Right atrium auricular region (tissue), 2 donors: ENCODE measurements at places on chromosomes 2 and 18. TPM values are rescaled to one million over a fixed set of nuclear protein-coding genes. Genes with fewer than 3 reads are reported as not detected.

Gene TRIM54
- total RNA-seq = 136 TPM

Gene PARD3B
- total RNA-seq = 12.2 TPM

GRCh38 chr2:25567406-25567805, 106.0 kb downstream of the DTNB start:
- H3K27ac ChIP-seq = no peak overlapping the region
- no peaks in the 10 kb centered on the region for H3K36me3 ChIP-seq
- H3K27me3 ChIP-seq = no peaks in the 10 kb centered on the region
- no peak for DNase-seq
- H3K4me1 ChIP-seq = no peaks in the 10 kb centered on the region
- H3K4me3 ChIP-seq = no peak overlapping the region

DNA sequence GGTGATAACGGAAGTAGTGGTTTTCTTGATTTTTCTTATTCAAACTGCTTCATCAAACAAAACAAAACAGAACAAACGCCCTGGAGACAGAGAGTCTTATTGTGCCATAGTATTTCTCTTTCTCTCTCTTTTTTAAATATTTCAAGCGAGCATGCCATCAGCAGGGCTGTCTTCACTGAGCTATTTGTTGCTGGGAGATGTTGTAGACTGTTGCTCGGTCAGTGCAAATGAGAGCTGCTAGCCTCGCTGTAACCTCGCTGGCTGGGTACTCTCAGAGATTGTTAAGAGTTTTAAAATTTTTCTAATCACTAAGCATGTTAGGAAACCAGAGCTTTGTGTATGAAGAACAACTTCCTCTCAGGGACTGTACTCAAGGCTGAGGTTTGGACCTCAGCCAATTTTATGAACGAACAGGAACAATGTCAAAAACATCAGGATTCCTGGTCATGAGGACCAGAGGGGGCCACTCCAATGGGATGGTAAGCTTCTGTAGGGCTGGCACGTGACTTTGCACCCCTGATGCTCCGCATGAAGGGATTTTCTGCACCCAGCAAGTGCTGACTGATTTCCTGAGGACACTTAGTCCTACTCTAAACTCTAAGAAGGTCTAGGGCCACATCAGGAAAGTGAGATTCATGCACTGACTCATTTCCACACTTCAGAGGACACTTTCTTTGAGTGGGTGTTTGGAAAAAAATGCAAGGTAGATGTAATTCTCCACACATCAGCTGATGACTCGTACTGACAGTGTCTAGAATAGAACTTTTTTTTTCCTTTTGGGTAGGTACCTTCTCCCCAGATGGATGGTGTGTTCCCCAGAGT, 59.8 kb upstream of the IL1R1 start:
- peak overlapping the region; percentile 47 for H3K27ac ChIP-seq
- no peaks in the 10 kb centered on the region for H3K36me3 ChIP-seq
- no peak for DNase-seq
- H3K4me3 ChIP-seq = no peak overlapping the region

GRCh38 chr2:31372097-31372496, 42.4 kb downstream of the XDH start:
- H3K27me3 ChIP-seq = no peaks in the 10 kb centered on the region
- no peaks in the 10 kb centered on the region for H3K36me3 ChIP-seq
- H3K27ac ChIP-seq = no peak overlapping the region
- H3K4me3 ChIP-seq = no peak overlapping the region
- no peaks in the 10 kb centered on the region for H3K4me1 ChIP-seq

GRCh38 chr2:50564766-50565165, 467.2 kb downstream of the NRXN1 start:
- no peak overlapping the region for H3K27ac ChIP-seq
- H3K27me3 ChIP-seq = no peaks in the 10 kb centered on the region
- H3K4me3 ChIP-seq = no peak overlapping the region
- no peak for DNase-seq

Gene MEP1B
- not detected for total RNA-seq

- H3K27ac ChIP-seq = peak overlapping the region; percentile 99
- no peaks in the 10 kb centered on the region for H3K4me1 ChIP-seq
- peak; percentile 65 for DNase-seq
- no peaks in the 10 kb centered on the region for H3K27me3 ChIP-seq
- H3K4me3 ChIP-seq = peak overlapping the region; percentile 98
Measured at GRCh38 chr2:219175928-219176817, 552 bp downstream of the CNPPD1 start.

GRCh38 chr2:206163251-206163880, 3.7 kb downstream of the EEF1B2 start:
- H3K27ac ChIP-seq = no peak overlapping the region
- no peak overlapping the region for H3K4me3 ChIP-seq
- H3K36me3 ChIP-seq = peaks cover 30% of the 10 kb centered on the region
- H3K4me1 ChIP-seq = no peaks in the 10 kb centered on the region
- no peak for DNase-seq
- no peaks in the 10 kb centered on the region for H3K27me3 ChIP-seq

GRCh38 chr2:175025233-175025632, 20.1 kb upstream of the CHN1 start:
- no peak overlapping the region for H3K4me3 ChIP-seq
- no peaks in the 10 kb centered on the region for H3K27me3 ChIP-seq

Gene CD8A
- total RNA-seq = 0.52 TPM

DNA sequence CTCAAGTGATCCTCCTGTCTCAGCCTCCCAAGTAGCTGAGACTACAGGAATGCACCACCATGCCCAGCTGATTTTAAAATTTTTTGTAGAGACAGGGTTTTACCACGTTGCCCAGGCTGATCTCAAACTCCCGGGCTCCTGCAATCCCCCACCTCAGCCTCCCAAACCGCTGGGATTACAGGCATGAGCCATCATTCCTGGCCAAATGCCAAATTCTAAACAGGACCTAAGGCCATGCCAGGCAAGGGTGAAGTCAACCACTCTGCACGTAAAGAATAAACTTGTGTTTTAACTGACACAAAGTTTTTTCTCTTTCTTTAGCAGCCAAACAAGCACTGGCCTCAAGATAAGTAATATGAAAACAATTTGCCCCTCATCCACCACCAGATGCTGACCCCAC, 37.4 kb upstream of the SATB2 start:
- H3K27ac ChIP-seq = no peak overlapping the region
- H3K4me1 ChIP-seq = no peaks in the 10 kb centered on the region
- DNase-seq = no peak
- no peak overlapping the region for H3K4me3 ChIP-seq

GRCh38 chr2:233853883-233854240, 473 bp downstream of the HJURP start:
- no peaks in the 10 kb centered on the region for H3K36me3 ChIP-seq
- DNase-seq = no peak
- peak overlapping the region; percentile 73 for H3K4me3 ChIP-seq
- H3K27me3 ChIP-seq = no peaks in the 10 kb centered on the region
- H3K27ac ChIP-seq = no peak overlapping the region
- no peaks in the 10 kb centered on the region for H3K4me1 ChIP-seq

DNA sequence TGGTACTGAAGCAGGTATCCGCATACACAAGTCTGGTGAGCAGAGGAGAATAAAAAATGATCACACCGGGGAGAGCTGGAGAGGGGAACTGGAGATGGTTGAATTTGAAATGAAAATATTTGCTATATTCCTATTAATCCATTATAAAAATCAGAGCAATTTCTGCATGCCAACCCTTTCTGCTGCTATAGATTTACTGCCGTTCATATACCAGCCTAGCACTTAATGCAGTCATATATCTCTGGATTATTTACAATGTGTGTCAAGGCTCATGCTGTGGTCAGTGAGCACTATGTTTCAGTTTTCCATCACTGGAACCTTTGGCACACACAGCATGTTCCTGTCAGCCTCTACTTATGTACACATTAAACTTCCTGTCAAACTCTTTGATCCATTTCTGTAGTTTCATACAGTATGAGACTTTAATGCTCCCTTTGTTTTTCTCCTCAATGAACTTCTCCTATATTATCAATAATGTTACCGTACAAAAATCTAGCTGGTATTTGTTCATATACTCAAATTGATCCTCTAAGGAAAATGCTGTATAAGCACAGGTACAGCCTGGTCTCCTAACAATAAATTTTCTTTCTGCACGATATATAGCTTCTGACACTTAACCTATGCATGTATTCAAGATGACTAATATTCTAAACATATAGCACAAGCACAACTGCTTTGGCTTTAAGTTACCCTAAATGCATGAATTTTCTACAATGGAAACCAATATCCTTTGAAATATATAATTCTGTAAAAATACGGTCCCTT, 36.7 kb downstream of the FANCL start:
- H3K4me3 ChIP-seq = no peak overlapping the region
- H3K27ac ChIP-seq = no peak overlapping the region
- H3K36me3 ChIP-seq = no peaks in the 10 kb centered on the region

GRCh38 chr2:185433824-185434223, 304.8 kb upstream of the FSIP2 start:
- no peaks in the 10 kb centered on the region for H3K4me1 ChIP-seq
- H3K36me3 ChIP-seq = no peaks in the 10 kb centered on the region
- H3K4me3 ChIP-seq = no peak overlapping the region
- no peaks in the 10 kb centered on the region for H3K27me3 ChIP-seq
- H3K27ac ChIP-seq = no peak overlapping the region

- H3K27ac ChIP-seq = no peak overlapping the region
- H3K36me3 ChIP-seq = peaks cover 72% of the 10 kb centered on the region
- H3K4me3 ChIP-seq = no peak overlapping the region
Measured at GRCh38 chr2:32485399-32485798, 128.6 kb downstream of the BIRC6 start.

Gene MLPH
- 27.1 TPM for total RNA-seq

Gene G6PC2
- total RNA-seq = not detected

Gene ALPG
- not detected for total RNA-seq

GRCh38 chr18:14174706-14175085, 42.5 kb upstream of the ZNF519 start:
- H3K4me1 ChIP-seq = no peaks in the 10 kb centered on the region
- no peaks in the 10 kb centered on the region for H3K27me3 ChIP-seq
- no peaks in the 10 kb centered on the region for H3K36me3 ChIP-seq
- H3K4me3 ChIP-seq = no peak overlapping the region
- no peak overlapping the region for H3K27ac ChIP-seq

DNA sequence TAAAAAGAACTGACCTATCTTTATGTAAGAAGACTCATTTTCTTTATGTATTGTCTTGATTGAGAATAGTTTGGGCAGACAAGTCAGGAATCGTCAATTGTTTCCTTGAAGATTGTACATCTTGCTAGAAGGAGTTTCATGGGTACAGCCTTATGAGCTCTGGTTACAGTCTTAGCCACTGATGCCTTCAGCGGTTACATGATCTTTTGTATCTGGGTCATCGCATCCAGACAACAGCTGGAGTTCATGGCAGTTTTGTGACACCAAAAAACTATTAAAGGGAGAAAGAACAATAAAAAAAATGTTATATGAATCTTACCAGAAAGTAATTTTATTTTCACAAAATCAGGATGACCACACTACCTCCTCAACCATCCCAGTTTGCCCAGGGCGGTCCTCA, 520.5 kb upstream of the CDH7 start:
- no peaks in the 10 kb centered on the region for H3K27me3 ChIP-seq
- no peak overlapping the region for H3K27ac ChIP-seq
- H3K4me1 ChIP-seq = no peaks in the 10 kb centered on the region
- H3K4me3 ChIP-seq = no peak overlapping the region

GRCh38 chr2:25701801-25702200, 28.4 kb upstream of the DTNB start:
- no peak overlapping the region for H3K4me3 ChIP-seq
- no peak for DNase-seq
- no peaks in the 10 kb centered on the region for H3K36me3 ChIP-seq
- H3K27me3 ChIP-seq = no peaks in the 10 kb centered on the region
- no peak overlapping the region for H3K27ac ChIP-seq
- no peaks in the 10 kb centered on the region for H3K4me1 ChIP-seq

- peaks cover 28% of the 10 kb centered on the region for H3K4me1 ChIP-seq
- H3K36me3 ChIP-seq = no peaks in the 10 kb centered on the region
- peak; percentile 60 for DNase-seq
- peaks cover 7% of the 10 kb centered on the region for H3K27me3 ChIP-seq
Measured at GRCh38 chr2:86807468-86808275, 17.0 kb upstream of the CD8A start.

DNA sequence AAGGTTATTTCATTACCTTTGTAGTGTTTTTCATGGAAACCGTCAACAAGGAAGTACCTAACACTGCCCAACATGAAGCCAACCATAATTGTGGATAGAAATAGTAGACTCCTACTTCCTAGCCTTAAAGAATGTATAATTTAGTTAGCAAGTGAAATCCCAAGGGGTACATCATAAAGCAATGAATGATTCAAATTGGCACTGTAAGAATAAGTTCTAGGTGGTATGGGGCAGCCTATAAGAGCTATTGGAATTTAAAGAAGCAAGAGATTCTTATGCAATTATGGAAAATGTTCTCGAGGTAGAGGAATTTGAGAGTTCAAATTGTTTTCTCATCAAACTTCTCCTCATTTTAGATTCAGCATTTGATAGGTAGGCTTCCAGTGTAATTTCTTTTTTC, 157.9 kb downstream of the FMNL2 start:
- H3K4me1 ChIP-seq = peaks cover 14% of the 10 kb centered on the region
- no peak for DNase-seq
- no peaks in the 10 kb centered on the region for H3K36me3 ChIP-seq
- no peak overlapping the region for H3K4me3 ChIP-seq

DNA sequence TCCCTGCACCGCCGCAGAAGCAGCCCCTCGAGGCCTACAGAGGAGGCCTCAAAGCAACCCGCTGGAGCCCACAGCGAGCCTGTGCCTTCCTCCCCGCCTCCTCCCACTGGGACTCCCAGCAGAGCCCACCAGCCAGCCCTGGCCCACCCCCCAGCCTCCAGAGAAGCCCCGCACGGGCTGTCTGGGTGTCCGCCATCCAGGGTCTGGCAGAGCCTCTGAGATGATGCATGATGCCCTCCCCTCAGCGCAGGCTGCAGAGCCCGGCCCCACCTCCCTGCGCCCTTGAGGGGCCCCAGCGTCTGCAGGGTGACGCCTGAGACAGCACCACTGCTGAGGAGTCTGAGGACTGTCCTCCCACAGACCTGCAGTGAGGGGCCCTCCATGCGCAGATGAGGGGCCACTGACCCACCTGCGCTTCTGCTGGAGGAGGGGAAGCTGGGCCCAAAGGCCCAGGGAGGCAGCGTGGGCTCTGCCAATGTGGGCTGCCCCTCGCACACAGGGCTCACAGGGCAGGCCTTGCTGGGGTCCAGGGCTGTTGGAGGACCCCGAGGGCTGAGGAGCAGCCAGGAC, 31.2 kb downstream of the GPC1 start:
- no peak overlapping the region for H3K4me3 ChIP-seq
- no peak overlapping the region for H3K27ac ChIP-seq
- peaks cover 17% of the 10 kb centered on the region for H3K36me3 ChIP-seq

- no peaks in the 10 kb centered on the region for H3K36me3 ChIP-seq
- DNase-seq = no peak
- H3K4me3 ChIP-seq = peak overlapping the region; percentile 7
- no peaks in the 10 kb centered on the region for H3K27me3 ChIP-seq
- peak overlapping the region; percentile 33 for H3K27ac ChIP-seq
Measured at GRCh38 chr18:25240420-25240770, 111.6 kb downstream of the ZNF521 start.

GRCh38 chr18:45268583-45268982, 346.7 kb upstream of the SLC14A2 start:
- no peak overlapping the region for H3K4me3 ChIP-seq
- DNase-seq = no peak
- no peak overlapping the region for H3K27ac ChIP-seq
- no peaks in the 10 kb centered on the region for H3K36me3 ChIP-seq
- no peaks in the 10 kb centered on the region for H3K4me1 ChIP-seq

- no peaks in the 10 kb centered on the region for H3K27me3 ChIP-seq
- DNase-seq = no peak
- H3K27ac ChIP-seq = no peak overlapping the region
- no peaks in the 10 kb centered on the region for H3K4me1 ChIP-seq
Measured at GRCh38 chr2:95374921-95375471, 27.5 kb upstream of the FAHD2A start.

GRCh38 chr2:216339456-216340279, 32.6 kb downstream of the MARCHF4 start:
- no peaks in the 10 kb centered on the region for H3K27me3 ChIP-seq
- H3K36me3 ChIP-seq = no peaks in the 10 kb centered on the region
- peak overlapping the region; percentile 23 for H3K27ac ChIP-seq
- no peaks in the 10 kb centered on the region for H3K4me1 ChIP-seq
- H3K4me3 ChIP-seq = no peak overlapping the region
- DNase-seq = no peak

Gene ASAP2
- 20.3 TPM for total RNA-seq

Gene ERICH2
- not detected for total RNA-seq
